ENCODE measurements at places on chromosomes 2 and 18. TPM values are rescaled to one million over a fixed set of nuclear protein-coding genes. Genes with fewer than 3 reads are reported as not detected.

AGFG1 gene
- 12.8 TPM for polyA plus RNA-seq

- DNase-seq = no peak
- H3K27ac ChIP-seq = no peak overlapping the region
- no peaks in the 10 kb centered on the region for H3K36me3 ChIP-seq
These were observed 10.8 kb downstream of the ANO7 start for GRCh38 chr2:241199286-241199685.

DNA sequence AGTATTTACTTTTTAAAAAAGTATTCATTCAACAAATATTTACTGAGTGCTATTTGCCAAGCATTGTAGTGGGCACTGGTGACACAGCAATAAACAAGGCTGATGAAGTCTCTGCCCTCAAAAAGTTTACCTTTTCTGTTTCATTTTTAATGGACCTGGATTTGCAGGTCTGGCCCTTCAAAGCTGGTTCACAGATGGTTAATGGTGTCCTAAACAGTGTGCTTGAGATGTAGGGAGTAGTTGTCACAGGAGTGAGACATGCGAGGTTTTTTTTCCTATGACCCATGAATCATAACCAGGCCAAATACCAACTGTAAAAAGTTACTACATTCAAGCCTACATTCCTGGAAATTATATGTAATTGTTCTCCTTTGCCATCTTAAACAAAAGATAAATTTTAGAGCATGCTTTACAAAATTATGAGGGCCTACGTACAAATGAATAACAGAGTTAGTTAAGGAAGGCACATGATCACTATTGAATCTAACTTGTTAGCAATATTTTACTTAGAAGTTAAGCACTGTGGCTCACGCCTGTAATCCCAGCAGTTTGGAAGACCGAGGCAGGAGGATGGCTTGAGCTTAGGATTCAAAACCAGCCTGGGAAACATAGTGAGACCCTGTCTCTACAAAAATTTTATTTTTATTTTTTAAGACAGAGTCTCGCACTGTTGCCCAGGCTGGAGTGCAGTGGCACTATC lies 223.9 kb downstream of the MBD5 start:
- no peak overlapping the region for H3K4me3 ChIP-seq
- H3K4me1 ChIP-seq = no peaks in the 10 kb centered on the region
- no peak overlapping the region for H3K27ac ChIP-seq

HADHB gene
- polyA plus RNA-seq = 74.9 TPM

TCF4 gene
- 17.6 TPM for polyA plus RNA-seq

DNA sequence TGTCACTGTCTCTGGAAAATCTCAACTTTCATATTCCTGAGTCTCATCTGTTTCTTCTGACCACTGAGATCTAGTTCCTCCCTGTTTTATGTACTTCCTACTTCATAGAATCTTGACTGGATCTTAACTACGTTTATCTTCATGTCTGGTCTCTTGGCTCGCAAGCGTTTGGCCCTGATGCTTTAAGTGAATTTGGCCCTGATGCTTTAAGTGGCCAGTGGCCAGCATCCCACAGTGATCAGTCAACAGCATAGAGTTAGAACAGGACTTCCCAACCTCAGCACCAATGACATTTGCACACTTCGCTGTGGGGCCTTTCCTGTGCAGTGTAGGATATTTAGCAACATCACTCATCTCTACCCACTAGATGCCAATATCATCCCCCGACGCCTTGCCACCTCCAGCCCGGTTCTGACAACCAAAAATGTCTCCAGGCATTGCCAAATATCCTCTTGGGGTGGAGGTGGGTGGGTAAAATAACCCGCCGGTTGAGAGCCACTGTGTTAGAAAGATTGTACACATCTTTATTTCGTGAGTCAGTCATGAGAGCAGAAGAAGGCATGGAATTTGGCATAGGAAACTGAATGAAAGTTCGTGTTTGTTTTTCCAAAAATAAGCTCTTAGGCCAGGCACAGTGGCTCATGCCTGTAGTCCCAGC lies 12.2 kb downstream of the TM4SF20 start:
- H3K27ac ChIP-seq = no peak overlapping the region
- no peaks in the 10 kb centered on the region for H3K36me3 ChIP-seq
- no peaks in the 10 kb centered on the region for H3K4me1 ChIP-seq
- H3K4me3 ChIP-seq = no peak overlapping the region
- H3K27me3 ChIP-seq = no peaks in the 10 kb centered on the region
- no peak for DNase-seq

MOCOS gene
- polyA plus RNA-seq = not detected
